Activated naive CD8-positive, alpha-beta T cell treated with anti-CD3 and anti-CD28 coated beads for 36 hours (primary cell): ENCODE measurements at places on chromosomes 1 and 21.
A peak's percentile ranks its signal among the peaks of the same experiment; 100 is the strongest.

DNA sequence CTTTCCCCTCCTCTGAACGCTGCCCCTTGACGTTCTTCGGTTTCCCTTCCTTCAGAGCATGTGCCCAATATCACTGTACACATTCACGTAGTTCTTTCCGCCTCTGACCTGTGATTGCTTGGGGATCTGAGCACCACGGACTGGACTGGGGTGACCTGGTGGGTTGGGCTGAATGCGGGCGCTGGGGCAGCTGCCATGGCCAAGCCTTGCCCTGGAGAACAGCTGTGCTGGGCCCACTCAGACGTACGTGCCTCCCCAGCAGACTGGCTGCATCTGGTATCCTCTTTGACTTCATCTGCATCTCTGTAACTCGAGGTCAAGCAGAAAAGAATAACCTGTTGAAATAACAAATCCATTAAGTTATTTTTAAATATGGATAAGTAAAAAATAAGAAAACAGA lies 35.1 kb upstream of the DISC1 start:
- no peak for DNase-seq

GRCh38 chr1:32963746-32964460 lies 706 bp downstream of the RNF19B start:
- peak; percentile 70 for DNase-seq

DNA sequence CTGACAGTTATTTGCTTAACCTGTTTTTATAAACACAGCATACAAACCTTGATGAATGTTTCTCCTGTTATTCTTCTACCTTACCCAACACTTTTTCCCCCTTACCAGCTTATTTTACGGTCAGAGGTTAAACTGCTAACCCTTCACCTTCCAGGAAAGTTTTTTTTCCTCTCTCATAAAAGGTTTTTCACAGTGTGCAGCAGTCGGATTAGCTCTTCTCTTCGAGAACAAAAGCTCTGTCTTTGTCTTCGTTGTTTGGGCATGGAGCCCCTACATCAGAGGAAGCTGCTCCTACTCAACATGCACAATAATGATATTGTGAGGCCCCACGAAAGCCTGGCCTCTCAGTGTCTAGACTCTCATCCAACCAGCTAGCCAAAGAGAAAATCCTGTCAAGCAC lies 42.0 kb downstream of the DENND1B start:
- no peak for DNase-seq

- no peak for DNase-seq
Measured at GRCh38 chr1:206142770-206143169, 25.6 kb upstream of the AVPR1B start.

GRCh38 chr1:208045463-208046260 lies 134.7 kb upstream of the CD34 start:
- no peak for DNase-seq

DNA sequence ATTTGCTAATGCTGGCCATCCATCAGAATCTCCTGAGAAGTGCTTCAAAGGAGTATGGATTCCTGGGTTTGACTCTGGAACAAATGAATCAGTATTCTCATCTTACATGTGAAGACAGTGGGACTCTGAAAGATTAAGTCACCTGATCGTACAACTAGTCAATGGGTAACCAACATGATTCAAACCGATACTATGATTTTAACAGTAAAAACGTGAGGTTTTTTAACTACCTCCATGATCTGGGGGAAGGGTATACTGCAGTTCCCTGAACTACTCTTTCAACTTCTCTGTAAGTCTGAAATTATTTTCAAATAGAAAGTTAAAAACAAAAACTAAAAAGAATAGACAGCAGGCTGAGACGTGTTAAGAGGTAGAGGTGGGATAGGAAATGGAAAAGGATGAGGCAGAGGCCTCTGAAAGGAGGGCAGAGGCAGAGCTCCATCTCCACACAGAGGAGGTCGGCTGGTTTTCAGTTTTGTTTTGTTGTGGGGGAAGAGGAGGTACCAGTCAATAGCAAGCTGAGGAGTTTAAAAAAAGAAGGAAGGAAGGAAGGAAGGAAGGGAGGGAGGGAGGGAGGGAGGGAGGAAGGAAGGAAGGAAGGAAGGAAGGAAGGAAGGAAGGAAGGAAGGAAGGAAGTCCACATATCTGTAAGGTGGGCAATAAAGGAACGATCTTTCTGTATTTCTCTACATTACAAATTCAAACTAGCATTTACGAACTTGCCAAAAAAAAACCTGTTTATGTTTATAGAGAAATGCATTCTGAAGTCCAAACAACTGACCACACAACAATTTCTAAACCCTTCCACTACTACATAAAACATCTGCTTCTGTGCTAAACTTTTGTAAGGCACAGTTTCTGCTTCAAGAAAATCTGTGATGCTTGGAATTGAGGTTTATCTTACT lies 213.1 kb downstream of the RERE start:
- peak; percentile 54 for DNase-seq

- DNase-seq: no peak
Measured at GRCh38 chr1:192866241-192866868, 57.5 kb downstream of the RGS2 start.

GRCh38 chr1:48793863-48794262 lies 17.2 kb upstream of the BEND5 start:
- DNase-seq: no peak

GRCh38 chr1:34363915-34364314 lies 187.2 kb downstream of the C1orf94 start:
- DNase-seq: no peak

DNA sequence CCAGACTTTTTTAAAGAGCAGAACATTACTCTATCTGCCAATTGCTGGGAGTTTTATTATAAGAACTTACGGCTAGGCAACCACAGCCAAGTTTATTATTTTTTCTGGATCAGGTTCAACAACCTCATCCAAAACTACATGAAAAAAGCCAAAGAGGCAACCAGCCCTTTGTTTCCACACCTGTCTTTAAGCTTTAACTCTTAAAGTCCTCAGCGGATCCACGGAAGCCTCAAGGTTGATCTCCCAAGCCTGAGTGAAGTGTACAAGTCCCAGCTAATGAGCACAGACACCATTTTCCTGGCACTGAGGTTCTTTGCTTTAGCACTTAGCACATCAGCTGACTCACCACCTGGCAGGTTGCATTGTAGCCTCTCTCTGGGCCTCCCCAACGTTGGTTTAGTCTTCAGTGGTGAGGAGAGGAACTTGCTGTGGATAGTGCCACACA lies 143.1 kb downstream of the TGFBR3 start:
- DNase-seq: no peak

- DNase-seq: no peak
Measured at GRCh38 chr1:179121159-179121938, 39.5 kb downstream of the TOR3A start.

- no peak for DNase-seq
Measured at GRCh38 chr1:52669696-52670095, 28.5 kb downstream of the COA7 start.

DNA sequence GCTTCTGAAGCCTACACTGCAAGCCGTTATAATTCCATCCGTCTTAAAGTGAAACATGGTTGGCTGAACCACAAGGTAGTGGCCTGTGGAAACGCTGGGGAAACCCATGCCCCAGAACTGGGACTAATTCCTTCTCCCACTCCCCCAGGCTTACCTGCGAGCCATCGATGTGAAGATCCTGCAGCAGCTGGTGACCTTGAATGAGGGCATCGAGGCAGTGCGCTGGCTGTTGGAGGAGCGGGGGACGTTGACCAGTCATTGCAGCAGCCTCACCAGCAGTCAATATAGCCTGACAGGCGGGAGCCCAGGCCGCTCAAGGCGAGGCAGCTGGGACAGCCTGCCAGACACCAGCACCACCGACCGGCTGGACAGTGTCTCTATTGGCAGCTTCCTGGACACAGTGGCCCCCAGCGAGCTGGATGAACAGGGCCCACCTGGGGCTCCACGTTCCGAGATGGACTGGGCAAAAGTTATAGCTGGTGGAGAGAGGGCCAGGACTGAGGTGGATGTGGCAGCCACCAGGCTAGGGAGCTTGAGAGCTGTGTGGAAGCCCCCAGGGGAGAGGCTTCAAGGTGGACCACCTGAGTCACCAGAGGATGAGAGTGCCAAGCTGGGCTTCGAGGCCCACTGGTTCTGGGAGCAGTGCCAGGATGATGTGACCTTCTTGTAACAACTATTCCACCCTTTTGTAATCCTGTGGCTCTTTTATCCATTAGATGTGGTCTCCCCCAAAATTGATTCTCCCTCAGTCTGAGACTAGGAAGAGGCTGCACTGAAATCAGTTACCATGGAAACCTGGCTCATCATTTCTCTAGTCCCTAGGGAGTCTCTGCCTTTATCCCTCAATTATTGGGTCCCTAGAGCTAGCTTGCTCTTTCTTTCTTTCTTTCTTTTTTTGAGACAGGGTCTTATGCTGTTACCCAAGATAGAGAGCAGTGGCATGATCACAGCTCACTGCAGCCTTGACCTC lies 16.7 kb downstream of the LURAP1 start:
- DNase-seq: no peak

DNA sequence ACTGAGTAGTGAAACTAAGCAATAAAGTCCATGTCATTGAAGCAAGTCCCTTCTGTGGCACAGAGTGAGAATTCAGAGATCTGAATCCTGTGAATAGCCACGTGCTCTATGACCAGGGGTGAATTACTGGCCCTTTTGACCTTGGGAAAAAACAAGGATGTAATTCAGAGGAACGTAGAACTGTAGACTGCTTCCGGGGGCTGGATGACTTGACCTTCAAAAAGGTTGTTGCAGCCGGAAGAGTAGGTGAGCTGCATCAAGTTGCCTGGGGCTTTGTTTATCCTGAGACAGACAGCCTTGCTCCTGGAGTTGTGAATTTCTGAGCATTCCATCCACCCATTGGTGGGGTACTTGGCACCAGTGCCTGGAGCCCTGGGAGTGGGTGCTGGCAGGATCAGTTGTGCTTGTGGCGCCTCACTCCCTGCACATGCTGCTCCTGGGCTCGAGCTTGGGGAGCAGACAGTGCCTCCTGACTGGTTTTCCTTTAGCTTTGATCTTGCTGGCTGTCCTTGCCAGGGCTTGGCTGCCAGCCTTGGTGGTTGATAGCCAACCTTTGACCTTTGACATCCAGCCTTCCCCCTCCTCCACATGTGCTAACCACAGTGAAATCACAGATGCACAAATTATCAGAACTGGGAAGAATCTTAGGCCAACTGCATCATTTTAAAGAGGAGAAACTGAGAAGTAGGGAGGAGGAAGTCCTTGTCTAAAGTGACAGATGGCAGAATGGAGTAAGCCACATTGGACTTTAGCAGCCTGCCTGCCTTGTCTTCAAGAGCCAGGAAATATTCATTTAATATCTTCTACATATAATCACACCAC lies 16.2 kb upstream of the MYOG start:
- DNase-seq: no peak

DNA sequence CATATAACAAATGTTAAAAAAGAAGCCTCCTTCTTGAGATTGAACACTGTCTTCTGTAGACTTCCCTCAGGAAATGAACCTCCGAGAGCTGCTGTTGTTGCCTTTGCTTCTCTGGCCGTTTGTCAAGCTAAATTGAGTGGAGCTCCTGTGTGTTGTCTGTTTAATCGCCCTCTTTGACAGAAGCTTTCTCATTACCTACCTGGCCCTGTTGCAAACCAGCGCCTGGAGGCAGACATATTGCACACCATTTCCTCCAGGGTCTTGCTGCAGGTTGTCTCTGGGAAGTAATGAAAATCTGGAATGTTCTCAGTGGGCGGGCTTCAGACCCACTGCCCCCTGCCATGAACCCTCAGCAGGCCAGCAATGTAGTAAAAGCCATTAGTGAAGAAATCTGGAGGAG lies 83.3 kb downstream of the GABPA start:
- no peak for DNase-seq

DNA sequence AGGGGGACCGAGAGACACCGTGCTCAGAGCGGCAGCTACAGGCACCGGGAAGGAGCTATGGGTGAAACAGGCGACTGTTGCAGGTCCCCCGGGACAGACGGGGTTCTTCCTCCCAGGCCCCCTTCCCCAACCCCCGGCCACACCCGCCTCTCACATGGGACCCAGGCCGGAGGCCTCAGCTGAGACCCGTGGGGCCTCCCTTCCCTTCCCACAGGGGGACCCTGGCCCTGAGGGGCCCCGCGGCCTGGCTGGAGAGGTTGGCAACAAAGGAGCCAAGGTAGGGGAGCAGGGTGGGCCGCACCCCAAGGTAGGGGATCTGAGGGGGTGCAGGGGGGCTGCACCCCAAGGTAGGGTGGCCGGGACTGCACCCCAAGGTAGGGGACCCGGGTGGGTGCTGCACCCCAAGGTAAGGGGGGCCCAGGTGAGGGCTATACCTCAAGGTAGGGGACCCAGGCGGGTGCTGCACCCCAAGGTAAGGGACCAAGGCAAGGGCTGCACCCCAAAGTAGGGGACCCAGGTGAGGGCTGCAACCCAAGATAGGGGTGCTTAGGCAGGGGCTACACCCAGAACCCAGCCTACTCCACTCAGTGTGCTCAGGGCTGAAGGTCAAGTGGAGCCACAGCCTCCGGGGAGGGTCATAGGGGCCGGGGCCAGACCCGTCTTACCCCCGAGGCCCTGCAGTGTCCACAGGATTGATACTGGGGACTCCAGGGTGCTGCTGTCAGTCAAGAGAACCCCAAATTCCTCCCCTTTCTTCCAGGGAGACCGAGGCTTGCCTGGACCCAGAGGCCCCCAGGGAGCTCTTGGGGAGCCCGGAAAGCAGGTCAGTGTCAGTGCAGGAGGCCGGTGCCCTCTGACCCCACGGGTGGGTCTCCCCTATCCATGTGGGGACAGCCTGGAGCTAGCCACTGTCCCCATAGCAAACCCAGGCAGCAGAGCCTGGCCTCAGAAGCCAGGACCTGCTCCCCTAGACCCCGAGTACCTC lies 22.7 kb downstream of the COL6A2 start:
- DNase-seq: no peak

DNA sequence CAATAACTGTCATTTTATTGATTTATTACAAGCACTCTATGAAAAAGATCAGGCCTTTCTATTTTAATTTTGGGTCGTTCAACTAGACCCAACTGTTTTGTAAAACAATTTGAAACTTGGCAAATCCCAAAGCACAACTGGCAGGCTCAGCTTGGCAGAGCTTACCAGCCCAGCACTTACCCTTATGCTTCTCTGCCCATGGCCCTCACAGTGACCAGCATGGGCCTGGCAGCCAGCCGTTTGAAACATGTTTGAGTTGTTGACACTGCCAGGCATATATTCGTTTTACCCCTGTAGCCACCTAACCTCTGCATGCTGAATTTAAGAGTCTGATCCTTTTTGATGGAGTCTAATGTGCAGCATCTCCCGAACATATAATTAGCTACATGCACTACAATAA lies 796.7 kb upstream of the ADGRL2 start:
- DNase-seq: no peak

DNA sequence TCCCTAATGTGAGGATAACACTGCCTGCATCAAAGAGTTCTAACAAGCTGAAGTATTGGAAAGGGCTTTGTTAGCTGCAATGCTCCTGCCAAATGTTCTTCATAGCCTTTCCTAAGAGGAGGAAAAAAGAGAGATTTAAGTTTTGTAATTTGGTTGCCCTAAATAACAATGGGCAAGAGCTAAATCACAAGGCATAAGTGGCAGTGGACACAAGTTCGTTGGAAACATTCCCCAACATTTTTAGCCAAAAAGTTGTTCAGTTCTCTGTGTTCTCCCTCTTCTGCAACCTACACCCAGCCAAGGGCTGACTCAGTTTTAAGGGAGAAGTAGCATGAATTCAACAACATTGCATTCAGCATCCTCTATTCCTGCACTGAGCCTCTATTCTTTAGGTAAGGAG lies 2.6 kb upstream of the UQCRHL start:
- no peak for DNase-seq
